ENCODE measurements at places on chromosomes 7 and 10. TPM values are rescaled to one million over a fixed set of nuclear protein-coding genes. Genes with fewer than 3 reads are reported as not detected.
A peak's percentile ranks its signal among the peaks of the same experiment; 100 is the strongest.

DNA sequence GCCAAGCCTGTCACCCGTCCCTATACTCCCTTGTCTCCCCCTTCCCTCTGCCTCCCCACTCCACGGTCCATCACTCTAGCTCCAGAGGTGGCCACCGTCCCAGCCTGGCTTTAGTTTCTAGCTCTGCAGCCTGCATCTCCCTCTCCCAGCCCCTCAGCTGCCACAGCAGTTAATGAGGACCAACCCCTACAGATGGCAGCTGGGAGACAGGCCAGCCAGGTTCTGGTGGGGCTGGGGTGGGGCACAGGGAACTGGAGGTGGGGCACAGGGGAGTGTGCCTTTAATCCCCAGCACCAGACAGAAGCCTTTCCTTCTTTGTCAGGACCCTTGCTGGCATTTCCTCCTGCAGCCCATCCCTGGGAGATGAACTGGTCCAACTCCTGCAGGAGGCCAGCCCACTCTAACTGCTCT is 21.1 kb downstream of the UNC5B start:
- DNase-seq = no peak

- DNase-seq = no peak
Measured at GRCh38 chr7:85449478-85449877, 262.6 kb upstream of the SEMA3D start.

GRCh38 chr7:152860310-152860709 is 100.8 kb downstream of the ACTR3B start:
- DNase-seq = no peak

Gene C10orf67
- not detected for total RNA-seq

DNA sequence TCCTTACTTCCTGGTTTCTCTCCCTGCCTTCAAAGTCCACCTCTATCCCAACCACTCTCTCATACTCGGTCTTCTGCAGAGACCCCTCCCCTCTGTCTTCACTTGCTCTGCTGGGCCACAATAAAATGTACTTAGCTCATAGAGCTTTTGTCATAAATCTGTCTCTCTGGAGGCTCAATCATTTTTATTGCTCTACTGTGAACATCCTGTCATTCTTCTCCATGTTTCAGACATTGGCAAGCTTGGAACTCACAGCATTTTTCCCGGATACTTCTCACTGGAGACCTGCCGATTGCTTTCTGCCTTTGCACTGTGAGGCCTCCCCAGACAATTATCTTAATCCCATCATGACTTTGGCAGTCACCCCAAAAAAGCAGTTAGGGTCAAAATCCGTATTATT is 192.3 kb upstream of the ZMIZ1 start:
- DNase-seq = no peak

- DNase-seq = no peak
Measured at GRCh38 chr7:19914866-19915265, 141.4 kb upstream of the TMEM196 start.

- DNase-seq = no peak
Measured at GRCh38 chr7:80760292-80760691, 121.8 kb downstream of the CD36 start.

Gene TM9SF3
- 83.5 TPM for total RNA-seq

DNA sequence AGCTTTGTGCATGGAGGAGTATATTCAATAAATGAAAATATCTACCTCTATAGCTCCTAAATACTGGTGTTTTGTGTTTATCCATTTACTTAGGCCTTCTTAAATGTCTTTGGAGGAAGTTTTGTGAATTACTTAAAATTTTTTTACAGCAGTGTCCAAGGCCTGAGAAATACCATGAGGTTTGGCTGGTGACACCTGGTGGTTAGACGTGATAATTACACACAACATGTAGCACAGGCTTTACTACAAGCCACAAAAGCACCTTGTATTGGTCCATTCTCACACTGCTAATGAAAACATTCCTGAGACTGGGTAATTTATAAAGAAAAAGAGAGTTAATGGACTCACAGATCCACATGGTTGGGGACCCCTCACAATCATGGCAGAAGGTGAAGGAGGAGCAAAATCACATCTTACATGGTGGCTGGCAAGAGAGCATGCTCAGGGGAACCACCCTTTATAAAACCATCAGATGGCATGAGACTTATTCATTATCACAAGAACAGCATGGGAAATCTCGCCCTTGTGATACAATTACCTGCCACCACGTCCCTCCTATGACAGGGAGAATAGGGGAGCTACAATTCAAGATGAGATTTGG is 20.6 kb downstream of the HYAL4 start:
- peak; percentile 30 for DNase-seq

Gene NRG3
- not detected for total RNA-seq

DNA sequence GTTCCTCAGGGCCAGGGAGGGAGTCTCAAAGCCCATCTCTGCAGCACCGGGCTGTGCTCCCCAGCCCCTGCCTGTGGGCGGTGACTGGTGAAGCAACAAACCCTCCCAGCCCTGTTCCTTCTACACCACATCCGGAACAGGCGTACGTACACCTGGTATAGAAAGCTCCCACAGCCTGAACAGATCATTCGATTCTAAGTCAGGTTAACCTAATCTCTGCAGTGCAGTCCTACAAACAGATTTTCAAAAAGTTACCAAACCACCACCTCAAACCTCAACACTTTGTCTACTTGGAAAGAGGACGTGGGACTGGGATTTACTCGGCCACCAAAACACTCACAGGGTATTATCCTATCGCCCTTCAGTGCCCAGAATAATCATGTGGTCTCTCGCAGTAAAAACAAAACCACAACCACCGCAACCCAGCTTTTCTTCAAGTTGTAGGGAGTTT is 238.4 kb downstream of the DIP2C start:
- peak; percentile 17 for DNase-seq

- peak; percentile 26 for DNase-seq
Measured at GRCh38 chr7:25098096-25099046, 26.7 kb downstream of the CYCS start.

Gene AKR1B15
- not detected for total RNA-seq

DNA sequence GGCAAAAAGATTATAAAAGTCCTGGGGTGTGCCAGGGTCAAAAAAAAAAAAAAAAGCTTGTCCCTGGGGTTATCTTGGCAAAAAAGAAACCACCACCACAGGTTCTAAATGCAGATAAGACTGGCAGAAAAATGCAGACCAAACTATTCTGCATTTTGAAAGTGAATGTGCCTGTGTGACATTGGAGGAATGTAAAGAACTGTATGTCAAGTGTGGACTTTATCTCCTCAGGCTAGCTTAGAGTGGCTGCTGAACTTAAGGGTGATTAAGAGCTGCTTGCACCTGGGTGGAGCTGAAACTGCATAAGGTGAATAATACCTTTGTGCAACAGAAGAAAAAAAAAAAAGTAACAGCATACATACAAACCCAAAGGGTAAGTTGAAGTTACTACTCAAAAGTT is 1.3 kb upstream of the NAPEPLD start:
- DNase-seq = no peak

GRCh38 chr10:101818872-101819633 is 809 bp upstream of the OGA start:
- DNase-seq = no peak

- DNase-seq = no peak
Measured at GRCh38 chr10:86376403-86376802, 9.8 kb upstream of the GRID1 start.

Gene CACNA2D1
- total RNA-seq = not detected

- no peak for DNase-seq
Measured at GRCh38 chr7:130887182-130887956, 153.4 kb upstream of the KLF14 start.

- no peak for DNase-seq
Measured at GRCh38 chr10:43415544-43415943, 6.6 kb upstream of the HNRNPF start.

DNA sequence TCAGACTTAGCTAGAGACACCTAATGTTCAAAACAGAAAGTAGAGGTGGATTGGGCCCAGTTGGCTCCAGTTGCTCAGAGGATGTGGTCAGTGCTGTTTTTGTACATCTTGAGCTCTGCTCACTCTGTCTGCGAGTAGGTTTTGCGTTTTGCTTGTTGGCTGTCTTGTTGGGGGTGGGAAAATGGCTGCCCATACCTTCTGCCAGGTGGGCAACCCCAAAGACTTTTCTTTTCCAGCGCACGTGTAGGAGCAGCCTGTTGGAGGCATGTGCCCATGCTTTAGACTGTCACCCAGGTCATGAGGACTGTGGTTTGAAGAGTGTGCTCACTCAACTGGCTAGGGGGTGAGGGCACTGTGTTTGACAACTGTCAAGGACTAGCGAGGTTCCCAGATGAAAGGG is 73.9 kb downstream of the KAT6B start:
- DNase-seq = peak; percentile 12

DNA sequence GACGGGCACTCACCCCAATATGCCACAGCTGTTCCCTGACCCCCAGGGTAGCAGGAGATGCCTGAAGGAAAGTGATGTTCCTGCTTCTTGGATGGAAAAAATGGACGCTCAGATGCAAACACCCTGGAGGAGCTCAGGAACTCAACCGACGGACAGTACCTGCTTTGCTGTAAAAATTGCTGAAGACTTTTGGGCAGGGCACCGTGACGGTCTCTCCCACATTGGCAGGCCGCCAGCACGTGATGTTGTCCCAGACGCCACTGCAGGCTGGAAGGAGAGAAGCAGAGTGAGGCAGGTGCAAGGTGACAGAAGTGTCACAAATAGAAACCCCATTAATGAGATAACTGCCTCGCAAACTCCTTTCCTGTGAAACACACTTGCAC is 35.0 kb downstream of the VIPR2 start:
- no peak for DNase-seq

Gene ASZ1
- not detected for total RNA-seq

GRCh38 chr10:73900064-73900463 is 10.9 kb upstream of the PLAU start:
- no peak for DNase-seq

DNA sequence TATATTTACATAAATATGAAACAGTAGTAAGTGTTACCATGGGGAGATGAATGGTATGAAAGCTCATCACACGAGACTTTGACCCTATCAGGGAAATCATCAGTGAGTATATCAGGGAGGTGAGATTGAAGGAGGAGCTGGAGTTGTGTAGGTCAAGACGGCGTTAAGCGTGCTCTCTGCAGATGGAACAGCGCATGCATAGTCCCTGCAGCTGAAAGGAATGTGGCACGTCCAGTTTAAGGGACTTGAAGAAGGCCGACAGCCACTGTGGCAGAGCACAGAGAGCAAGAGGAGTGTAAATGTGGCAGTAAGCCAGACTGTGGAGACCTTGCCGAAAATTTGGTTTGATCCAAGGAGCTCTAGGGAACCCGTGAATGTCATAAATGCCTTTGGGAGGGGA is 38.9 kb downstream of the POU6F2 start:
- no peak for DNase-seq

DNA sequence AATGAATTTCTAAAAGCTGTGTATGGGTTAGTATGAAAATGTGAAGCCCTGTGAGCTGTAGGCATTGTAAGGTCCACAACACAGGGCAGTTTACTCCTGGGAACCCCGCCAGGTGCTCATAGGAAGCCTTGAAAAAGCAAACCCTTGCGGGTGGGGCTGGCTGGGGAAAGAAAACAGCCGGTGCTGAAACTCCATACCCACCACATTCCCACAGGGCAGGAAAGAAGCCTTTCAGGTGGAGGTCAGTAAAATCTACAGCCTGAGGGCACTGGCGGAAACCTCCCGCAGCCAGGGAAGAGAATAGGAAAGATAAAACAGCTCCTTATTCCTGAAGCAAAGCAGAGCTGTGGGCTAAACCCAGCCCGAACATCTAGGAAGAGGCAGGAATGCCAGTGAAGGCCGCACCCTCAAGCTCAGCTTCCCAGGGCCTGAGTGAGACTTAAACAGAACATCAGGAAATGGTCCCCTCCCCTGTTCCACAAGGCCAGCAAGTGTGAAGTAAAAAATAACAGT is 34.7 kb downstream of the PODXL start:
- DNase-seq = no peak

DNA sequence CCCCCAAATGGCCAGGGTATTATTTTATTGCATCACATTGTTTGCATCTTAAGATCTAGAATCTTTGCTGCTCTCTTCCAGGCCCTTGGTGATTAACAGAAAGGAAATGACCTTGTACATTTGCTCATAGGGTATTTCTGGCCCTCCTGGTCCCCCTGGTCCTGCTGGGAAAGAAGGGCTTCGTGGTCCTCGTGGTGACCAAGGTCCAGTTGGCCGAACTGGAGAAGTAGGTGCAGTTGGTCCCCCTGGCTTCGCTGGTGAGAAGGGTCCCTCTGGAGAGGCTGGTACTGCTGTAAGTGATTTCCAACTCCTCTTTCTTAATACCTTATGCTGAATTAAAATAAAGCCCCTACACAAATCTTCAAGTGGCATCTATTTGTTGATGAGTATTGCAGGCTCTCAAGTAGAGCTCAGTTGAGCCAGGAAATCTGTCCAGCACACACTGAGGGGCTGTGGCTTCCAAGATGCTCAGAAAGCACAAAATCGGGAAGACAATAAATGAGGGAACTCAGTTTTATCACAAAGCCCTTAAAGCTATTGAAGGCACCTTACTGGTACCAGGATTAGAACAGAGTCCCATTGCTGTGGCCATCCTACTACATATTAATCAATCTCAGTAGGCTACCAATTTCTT is 28.2 kb downstream of the COL1A2 start:
- no peak for DNase-seq

GRCh38 chr10:91349381-91349780 is 60.8 kb upstream of the HECTD2 start:
- DNase-seq = no peak

- peak; percentile 47 for DNase-seq
Measured at GRCh38 chr10:60646966-60647796, 131.1 kb upstream of the CDK1 start.

- no peak for DNase-seq
Measured at GRCh38 chr7:149228831-149229471, 10.5 kb upstream of the ZNF212 start.

DNA sequence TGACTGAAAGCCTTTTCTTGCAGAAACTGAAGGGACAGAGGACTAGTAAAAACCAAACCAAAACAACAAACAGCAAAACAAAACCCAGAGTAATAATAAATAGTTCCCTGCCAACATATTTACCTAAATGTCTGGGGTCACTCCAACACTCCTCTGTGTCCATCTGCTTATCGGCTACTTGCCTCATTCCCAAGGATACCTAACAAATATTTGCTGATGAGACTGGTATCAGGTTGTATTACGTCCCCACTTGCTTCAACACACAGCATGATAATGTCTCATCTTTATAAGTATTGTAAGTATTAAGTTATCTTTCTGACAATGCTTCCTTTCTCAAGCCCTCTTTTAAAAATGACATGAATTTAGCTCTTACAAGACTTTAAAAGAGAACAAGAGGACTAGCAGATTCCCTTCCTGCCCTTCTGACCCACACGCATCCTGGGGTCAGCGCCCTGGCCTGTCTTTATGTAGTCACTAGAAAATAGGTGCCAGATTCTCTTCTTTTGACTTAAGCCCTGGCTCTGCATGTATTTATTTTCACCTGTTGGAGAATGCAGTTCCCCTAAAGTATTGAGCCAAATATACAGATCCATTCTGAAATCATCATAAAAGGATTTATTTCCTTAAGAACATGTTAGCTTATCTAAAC is 110.2 kb downstream of the SEM1 start:
- DNase-seq = no peak

- DNase-seq = no peak
Measured at GRCh38 chr7:92296880-92297445, 51.2 kb downstream of the ANKIB1 start.

GRCh38 chr10:31723106-31723750 is 205.4 kb downstream of the ARHGAP12 start:
- DNase-seq = no peak
